ENCODE measurements at places on chromosomes 12 and 14. TPM values are rescaled to one million over a fixed set of nuclear protein-coding genes. Genes with fewer than 3 reads are reported as not detected.

The TMEM63C gene
- total RNA-seq, result 0.66 TPM

The ACSS3 gene
- total RNA-seq, result 0.28 TPM

The PHC1 gene
- total RNA-seq, result 23.4 TPM

The ANKLE2 gene
- 64.0 TPM for total RNA-seq

DNA sequence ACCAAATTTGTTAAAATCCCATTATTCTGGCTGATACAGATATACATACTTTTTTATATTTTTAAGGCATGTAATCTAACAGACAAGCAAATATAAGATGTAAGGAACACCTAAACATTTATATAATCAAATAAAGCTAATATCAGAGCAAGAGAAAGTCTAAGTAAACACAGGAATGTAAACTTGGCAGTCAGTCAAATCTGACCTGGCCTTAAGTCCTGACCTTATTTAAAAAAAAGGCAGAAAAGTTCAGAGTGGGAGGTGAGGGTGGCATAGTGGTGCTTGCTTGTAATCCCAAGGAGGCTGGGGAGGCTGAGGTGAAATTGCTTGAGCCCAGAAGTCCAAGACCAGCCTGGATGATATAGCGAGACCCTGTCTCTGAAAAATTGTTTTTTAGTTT lies 152.6 kb downstream of the DERA start:
- DNase-seq, result no peak

DNA sequence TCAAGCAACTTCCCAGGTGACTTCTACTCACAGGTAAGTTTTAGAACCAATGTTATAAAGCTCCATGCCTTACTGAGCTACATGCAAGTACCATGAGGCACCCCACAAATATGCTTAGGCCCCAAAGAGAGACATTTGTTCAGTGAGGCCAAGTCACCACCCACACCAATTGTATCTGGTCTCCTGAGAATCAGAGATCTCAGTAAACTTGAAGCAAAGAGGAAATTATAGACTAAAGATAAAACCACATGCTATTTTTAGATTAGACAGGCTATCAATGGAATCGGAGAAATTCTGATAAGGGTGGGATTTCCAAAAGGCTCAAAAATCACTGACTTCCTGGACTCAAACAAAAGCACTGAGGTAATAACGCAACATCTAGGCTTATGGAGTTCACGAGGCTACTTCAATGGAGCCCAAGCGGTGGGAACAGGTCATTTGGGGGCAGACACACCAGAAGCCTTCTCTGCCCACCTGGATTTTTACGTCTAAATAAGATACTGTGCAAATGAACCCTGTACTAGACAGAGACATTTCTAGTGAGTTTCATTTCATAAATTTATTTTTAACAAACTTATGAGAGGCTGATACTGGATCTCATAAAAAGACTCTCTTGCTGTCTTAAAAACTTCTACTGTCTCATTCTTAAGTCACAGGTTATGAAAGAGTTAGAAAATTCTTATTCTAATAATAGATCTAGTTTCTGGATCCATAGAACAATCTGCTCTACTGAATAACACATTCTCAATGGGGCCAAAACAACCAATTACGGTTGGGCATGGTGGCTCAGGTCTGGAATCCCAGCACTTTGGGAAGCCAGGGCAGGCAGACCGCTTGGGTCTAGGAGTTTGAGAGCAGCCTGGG lies 7.7 kb downstream of the SLC15A4 start:
- no peak for DNase-seq

- DNase-seq, result no peak
Observed at GRCh38 chr14:33839193-33840076, 111.4 kb downstream of the EGLN3 start.

DNA sequence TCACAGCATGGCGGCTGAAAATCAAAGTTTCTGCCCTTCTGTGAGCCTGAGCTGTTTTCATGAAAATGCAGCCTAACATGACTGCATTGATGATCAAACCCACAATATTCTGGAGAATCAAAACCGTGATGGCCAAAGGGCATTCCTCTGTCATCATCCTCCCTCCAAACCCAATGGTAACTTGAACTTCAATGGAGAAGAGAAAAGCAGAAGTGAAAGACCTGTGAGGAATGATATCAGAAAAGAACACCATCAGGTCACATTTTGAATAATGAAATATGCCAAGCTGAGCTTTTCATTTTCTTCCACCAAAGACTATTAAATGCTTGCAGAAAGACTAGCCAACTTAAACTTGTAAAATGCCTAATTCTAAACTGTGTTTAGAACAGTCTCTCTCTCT lies 8.1 kb downstream of the KCNJ8 start:
- no peak for DNase-seq

DNA sequence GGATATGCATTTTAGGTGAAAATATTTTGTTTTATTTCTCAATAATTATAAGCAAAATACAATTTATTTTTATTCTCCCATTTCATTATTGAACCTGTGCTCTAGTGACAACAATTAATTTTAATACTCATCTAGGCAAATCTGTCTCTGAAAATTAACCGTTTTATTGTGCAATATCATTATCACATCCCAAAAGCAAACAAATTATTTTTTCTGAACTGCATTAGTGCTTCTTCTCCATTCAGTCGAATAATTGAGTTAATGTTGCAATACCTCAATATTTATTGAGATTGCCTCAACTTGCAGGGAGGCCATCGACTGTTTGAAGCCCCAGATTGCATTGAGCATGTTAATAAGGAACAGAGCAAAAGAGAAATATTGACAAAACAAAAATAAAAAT lies 303.2 kb upstream of the LRFN5 start:
- DNase-seq, result no peak

DNA sequence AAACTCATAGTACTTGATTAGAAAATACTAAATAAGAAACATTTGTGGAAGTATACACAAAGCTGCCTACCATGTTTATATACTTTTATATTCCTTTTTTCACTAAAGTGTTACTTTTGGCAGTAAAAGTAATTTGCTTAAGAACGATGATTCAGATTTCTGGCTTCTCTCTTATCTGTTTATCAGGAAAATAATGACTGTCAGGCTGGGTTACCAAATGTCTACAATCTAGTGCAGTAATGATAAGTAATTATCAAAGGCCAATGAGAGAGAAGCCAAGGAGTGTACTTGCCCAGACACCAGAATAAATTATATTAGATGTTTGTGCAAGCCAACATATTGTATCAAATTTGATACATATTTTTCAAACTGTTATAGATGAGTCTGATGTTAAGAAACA lies 113.4 kb downstream of the RALGAPA1 start:
- DNase-seq, result no peak

DNA sequence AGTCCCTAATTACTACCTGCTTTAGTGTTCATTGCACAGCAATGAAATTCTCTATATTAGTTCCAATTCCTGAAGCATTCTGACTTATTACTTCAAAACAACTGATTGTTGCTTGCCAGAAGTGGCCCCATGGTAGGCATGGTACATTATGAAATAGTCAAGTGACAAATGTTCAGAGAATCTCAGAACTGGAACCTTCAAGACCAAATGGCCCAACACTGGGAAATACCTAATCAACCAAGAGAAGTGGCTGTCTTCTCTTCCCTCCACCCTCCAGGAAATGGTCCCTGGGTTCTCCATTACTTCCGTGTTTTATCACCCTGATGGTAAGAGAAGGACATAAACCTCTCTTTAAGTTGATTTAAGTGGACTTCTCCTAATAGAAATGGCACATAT lies 49.9 kb downstream of the ITPR2 start:
- no peak for DNase-seq

DNA sequence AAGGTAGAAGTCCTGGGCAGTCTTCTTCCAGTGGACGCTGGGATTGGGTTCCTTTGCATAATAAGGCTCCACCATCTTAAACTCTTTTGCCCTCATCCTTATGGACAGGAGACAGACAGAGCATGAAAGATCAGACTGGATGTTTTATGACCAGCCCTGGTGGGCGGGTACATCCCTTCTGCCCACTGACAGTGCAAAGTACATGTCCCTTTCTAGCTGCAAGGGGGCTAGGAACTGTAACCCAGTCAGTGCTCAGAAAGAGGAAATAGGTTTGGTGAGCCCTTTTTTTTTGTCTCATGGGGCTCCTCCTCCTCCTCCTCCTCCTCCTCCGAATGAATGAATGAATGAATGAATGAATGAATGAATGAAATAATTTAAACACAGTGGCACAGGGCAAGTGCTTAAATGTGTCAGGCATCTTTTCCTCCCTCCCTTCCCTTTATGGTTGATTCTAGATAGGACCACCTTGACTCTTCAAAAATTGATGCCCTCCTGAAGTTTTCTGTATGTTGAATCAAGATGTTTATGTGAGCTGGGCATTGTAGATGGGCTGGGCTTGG lies 36.4 kb upstream of the HNF1A start:
- no peak for DNase-seq

- DNase-seq, result no peak
Observed at GRCh38 chr12:89507015-89507824, 17.4 kb downstream of the GALNT4 start.

GRCh38 chr12:110756611-110757010 lies 13.9 kb upstream of the PPP1CC start:
- no peak for DNase-seq

- no peak for DNase-seq
Observed at GRCh38 chr14:25121337-25122129, 71.6 kb upstream of the STXBP6 start.
